Stimulated activated CD4-positive, alpha-beta T cell treated with anti-CD3 and anti-CD28 coated beads, Interleukin-1b, Interleukin-23, amount 100 ng/mL, for 4 hours (primary cell): ENCODE measurements at places on chromosomes 7 and 10.

DNA sequence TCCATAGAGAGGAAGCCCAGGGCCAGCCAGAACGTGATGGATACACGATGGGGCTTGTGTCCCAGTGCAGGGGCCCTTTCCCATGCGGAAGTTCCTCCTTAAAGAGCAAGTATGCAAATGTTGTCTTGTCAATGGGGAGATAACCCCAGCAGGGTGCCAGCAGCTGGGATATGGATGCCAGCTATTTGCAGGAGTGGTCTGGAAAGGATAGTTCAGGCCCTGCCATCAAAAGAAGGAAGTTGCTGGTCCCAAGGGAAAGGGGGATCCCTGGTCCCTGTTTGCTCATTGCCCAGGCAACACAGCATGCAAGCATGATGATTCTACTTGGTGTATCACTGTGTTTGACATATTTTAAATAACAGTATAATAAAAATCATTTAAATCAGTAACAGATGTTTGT, 73.1 kb upstream of the HECW1 start:
- no peak for DNase-seq

GRCh38 chr10:105585171-105585570, 944.1 kb downstream of the SORCS3 start:
- DNase-seq = no peak

DNA sequence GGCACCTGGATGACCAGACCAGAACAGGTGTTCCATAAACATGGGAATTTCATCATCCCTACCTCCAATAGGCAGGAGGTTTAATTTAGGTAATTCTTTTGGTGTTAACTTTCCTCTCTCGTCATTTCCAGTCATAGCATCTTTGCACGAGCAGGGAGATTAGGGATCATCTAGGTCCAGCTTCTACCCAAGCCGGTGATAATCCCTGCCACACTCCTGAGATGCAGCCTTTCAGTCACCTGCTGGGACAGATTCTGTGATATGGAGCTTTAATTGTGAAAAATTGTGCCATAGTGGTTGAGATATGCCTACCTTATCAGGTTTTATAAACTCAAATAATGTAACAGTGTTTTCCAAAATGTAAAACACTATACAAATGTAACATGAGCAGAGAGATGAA, 191.8 kb upstream of the AOAH start:
- DNase-seq = no peak

GRCh38 chr10:11043446-11044127, 25.9 kb downstream of the CELF2 start:
- no peak for DNase-seq

DNA sequence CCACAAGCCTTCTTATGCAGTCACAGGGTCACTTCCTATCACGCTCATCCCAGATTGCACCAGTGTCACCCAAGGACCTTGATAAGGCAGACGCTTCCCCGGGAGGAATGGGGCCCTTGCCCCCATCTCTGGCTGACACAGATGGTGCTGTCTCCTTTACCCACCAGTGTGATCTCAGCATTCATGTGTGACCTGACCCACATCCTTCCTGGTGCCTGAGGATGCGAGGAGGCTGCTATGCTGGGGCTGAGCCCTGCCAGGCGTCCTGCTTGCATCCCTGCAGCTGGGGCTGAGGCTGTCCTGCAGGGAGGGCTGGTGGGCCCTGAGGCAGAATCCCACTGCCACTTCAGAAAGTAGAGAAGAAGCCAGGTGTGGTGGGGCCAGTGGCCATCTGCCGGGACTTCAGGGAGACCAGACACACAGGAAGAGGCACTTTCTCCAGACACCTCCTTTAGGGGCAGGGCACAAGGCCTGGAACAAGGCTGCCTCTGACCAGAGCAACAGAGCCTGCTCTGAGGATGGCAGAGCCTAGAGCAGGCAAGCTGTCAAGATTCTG, 35.3 kb downstream of the RASGEF1A start:
- DNase-seq = no peak

- no peak for DNase-seq
Measured at GRCh38 chr7:426510-426909, 93.1 kb downstream of the PDGFA start.

DNA sequence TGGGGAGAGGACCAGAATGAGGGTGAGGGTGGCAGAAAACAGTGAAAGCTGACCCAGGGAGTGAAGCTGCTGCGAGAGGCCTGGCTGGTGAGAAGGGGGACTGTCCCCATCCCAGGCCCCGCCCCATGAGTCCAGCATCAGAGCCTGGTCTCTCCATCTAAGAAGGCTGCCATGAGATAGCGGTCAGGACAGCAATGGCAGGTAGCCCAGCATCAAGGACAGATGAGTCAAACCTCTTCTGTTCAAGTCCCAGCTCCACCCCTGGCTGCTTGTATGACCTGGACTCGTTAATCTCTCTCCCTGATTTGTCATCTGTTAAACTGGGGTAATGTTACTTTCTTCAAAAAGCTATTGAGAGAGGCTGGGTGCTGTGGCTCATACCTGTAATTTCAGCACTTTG, 22.2 kb downstream of the GPNMB start:
- no peak for DNase-seq

- DNase-seq = no peak
Measured at GRCh38 chr10:7700577-7701125, 2.5 kb upstream of the ITIH2 start.

GRCh38 chr10:14040787-14041631, 289.7 kb downstream of the FRMD4A start:
- no peak for DNase-seq

DNA sequence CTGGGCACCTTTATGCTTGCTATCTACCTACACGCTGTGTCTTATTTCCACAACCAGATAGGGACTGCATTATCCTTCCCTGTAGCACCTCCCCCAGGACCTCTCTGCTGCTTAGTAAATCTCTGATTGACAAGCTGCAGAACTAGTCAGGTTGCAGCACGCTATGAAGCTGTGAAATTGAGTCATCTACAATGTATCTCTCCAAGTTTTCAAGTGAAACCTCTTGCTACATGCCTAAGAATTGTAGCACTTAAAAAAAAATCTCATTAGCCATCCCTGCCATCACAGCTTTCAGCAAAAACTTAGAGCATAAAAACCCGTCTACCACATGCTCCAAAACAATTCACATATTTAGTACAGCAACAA, 69.7 kb upstream of the FGFR2 start:
- DNase-seq = no peak

DNA sequence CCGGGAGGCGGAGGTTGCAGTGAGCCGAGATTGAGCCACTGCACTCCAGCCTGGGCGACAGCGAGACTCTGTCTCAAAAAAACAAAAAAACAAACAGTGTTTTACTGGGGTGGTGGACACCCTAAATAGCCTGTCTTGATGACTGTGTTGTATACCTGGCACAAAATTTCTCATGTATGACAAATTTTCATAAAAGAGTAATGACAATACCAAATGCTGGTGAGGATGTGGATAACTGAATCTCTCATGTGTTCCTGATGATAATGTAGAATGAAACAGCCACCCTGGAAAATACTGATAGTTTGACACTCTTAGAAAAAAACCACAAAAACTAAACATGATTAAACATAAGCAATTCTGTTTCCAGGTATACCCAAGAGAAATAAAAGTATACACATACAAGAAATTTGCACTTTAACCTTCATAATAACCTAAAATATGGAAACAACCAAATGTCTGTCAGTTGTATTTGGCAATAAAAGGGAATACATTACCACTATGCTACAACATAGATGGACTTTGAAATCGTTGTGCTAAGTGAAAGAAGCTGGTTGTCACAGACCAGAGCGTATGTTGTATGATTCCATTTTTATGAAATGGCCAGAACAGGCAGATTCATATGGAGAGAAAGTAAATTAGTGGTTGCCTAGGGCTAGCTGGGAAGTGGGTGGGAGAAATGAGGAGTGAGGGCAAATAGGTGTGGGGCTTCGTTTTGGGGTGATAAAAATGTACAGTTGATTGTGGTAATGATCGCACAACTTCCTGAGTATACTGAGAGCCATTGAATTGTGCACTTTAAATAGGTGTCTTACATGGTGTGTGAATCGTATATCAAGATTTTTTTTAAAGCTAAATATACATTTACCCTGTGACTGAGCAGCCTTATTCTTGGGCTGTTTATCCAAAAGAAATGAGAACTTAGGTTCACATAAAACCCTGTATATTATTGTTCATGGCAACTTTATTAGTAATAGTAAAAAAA, 12.5 kb downstream of the WDR37 start:
- no peak for DNase-seq

DNA sequence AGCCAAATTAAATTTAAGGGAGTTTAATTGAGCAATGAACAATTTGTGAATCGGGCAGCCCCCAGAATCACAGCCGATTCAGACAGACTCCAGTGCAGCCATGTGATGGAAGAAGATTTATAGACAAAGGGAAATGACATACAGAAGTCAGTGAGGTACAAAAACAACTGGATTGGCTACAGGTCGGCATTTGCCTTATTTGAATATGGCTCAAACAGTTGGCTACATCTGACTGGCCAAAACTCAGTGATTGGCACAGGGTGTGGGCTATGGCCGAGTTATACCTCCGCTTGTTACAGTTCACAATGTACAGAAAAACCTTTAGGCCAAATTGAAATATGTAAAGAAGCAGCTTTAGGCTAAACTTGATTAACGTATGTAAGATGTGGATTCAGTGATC, 30.8 kb upstream of the EIF4H start:
- DNase-seq = no peak

GRCh38 chr10:90326498-90327267, 531.2 kb downstream of the HTR7 start:
- DNase-seq = no peak

- DNase-seq = no peak
Measured at GRCh38 chr7:47258798-47259197, 323.1 kb downstream of the TNS3 start.

GRCh38 chr7:45921699-45922519, 837 bp upstream of the IGFBP3 start:
- no peak for DNase-seq

DNA sequence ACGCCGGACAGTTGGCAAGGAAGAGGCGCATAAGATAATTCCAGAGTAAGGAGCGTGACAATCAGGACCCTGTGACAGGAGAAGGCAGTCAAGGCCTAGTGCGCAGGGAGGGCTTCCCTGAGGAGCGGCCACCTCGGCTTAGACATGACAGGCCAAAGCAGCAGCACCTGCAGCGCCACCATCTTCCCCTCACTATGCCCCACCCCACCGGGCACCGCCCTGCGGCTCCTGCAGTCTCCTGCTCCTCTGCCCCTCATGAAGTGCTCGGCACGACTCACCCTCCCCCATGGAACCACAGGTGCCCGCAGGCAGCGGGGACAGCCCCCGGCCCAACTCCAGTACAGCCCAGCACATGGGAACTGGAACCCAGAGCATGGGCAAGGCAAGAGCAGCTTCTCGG, 11.8 kb downstream of the MAD1L1 start:
- DNase-seq = no peak

GRCh38 chr10:62580396-62580795, 206.2 kb downstream of the ZNF365 start:
- no peak for DNase-seq

GRCh38 chr10:131242007-131242406, 69.5 kb downstream of the TCERG1L start:
- DNase-seq = no peak

- DNase-seq = no peak
Measured at GRCh38 chr7:124130-124949, 68.0 kb upstream of the FAM20C start.

DNA sequence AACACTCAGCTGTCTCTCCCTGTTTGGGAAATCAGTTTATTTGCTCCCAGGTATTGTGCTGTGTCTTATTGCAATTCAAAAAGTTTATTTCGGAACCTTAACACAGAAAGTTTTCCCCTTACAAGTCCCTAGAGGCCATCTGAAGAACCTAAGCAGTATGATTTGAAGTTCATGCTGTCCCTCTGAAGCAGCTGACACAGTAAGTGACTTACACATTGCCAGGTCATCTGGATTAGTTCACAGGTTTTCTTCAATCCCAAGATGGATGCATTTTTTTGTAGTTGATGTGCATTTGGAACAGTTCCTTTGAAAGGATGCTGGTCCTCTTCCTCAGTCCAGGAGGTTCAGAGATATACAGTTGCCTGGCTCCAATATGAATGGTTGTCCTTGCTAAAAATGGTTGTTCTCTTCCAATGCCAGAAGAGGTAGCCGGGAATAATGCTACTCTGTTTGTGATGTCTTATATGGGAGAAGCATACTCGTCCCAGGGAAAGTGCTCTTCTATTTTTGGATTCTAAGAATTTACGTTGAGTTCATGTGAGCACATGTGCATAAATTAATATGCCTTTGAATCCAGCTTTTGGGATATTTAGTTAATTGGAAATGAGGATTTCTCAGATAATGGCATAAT, 183.5 kb upstream of the PHYHIPL start:
- DNase-seq = no peak

DNA sequence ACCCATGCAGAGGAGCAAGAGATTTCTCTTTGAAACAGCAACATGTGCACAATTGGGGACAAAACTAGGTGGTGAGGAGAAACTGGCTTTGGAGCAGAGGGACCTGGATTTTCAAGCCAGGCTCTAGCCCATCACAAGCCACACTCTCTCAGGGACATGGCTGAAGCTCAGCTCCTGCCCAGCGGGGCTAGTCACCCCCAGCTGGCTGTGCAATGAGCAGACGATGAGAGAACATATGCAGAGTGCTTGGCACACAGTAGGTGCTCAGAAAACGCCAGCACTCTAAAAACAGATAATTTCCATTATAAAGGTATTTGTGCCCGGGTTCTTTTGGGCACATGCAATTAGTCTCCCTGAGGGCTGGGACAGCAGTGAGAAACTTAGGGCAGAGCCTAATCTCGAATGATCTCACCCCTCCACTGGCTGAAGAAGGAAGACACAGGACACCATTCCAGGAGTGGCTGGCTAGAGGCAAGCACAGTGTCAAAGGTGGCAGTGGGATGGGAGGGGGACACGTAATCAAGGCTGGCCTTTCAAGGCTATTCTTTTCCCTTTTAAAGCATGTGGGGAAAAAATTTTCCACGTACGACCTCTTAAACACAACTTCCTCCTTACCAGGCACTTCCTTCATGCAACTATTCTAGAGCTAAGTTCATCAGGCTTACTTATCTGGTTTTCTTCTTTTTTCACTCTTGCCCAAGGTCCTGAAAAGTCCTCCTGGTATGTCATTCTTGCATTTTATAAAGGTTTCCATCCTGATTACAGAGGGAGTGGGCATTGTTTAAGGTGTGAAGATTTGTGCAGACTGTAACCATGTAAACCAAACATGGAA, 15.1 kb downstream of the FAM53B start:
- DNase-seq = no peak
